KG1 (cell line): ENCODE measurements at places on chromosomes 16 and 17.

DNA sequence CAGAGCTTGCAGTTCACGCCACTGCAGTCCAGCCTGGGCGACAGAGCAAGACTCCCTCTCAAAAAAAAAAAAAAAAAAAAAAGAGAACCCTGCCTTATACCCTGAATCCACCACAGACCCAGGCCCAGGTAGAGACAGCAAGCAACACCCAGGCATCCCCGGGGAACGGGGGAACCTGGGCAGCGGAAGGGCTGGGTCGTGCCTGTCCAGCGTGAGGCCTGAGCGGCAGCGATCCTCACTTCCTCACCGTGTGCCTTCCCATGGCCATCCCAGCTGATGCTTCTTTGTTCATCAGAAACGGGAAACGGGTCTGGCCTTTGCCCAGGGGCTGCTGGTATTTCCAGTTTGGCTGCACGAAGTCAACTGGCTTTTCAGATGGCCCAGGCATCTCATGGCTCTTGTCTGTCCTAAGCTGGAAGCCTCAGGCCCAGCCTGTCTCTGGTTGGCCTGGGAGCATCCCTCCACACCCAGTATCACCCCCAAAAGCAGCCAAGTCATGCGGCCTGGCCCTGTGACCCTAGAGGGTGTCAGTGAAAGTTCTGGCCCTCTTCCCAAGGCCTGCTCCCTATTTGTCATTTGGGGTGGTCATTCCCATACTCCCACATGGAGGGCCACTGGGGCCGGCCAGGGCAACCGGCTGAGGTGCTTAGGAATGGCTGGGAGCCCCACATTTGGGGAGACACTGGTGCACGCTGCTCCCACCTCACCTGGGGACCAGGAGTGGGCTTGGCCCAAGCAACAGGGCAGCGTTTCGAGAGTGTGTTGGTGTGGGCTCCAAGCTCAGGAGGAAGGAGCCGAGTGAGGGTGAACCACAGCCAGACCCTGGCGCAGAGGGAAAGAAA is 20.1 kb downstream of the FAM83G start:
- DNase-seq, result no peak

- no peak for DNase-seq
Measured at GRCh38 chr16:16141784-16142396, 81.4 kb downstream of the ABCC6 start.

GRCh38 chr16:78503602-78504001 is 404.1 kb downstream of the WWOX start:
- DNase-seq, result peak; percentile 47

- DNase-seq, result no peak
Measured at GRCh38 chr17:42117397-42118125, 3.6 kb downstream of the KAT2A start.

- no peak for DNase-seq
Measured at GRCh38 chr17:38544175-38544838, 61.4 kb downstream of the SRCIN1 start.

GRCh38 chr16:721765-722540 is 1.0 kb downstream of the ANTKMT start:
- DNase-seq, result no peak

- no peak for DNase-seq
Measured at GRCh38 chr16:30437511-30438046, 7.7 kb upstream of the DCTPP1 start.

- DNase-seq, result no peak
Measured at GRCh38 chr16:24257958-24258357, 1.8 kb downstream of the CACNG3 start.

GRCh38 chr17:40303009-40303657 is 5.8 kb upstream of the RARA start:
- peak; percentile 51 for DNase-seq

DNA sequence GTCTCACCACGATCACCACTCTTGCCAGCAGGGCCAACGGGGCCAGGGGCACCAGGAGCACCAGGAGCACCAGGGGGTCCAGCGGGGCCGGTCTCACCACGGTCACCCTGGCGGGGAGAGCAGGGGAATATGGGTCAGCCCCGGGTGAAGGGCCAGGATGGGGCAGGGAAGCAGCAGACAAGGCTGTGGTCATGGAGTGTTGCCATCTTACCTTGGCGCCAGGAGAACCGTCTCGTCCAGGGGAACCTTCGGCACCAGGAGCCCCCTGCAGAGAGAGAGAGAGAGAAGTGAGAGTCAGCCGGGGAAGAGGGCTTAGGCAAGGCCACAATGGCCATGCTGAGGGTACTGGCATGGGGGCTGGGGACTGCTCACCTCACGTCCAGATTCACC is 12.9 kb downstream of the COL1A1 start:
- no peak for DNase-seq

DNA sequence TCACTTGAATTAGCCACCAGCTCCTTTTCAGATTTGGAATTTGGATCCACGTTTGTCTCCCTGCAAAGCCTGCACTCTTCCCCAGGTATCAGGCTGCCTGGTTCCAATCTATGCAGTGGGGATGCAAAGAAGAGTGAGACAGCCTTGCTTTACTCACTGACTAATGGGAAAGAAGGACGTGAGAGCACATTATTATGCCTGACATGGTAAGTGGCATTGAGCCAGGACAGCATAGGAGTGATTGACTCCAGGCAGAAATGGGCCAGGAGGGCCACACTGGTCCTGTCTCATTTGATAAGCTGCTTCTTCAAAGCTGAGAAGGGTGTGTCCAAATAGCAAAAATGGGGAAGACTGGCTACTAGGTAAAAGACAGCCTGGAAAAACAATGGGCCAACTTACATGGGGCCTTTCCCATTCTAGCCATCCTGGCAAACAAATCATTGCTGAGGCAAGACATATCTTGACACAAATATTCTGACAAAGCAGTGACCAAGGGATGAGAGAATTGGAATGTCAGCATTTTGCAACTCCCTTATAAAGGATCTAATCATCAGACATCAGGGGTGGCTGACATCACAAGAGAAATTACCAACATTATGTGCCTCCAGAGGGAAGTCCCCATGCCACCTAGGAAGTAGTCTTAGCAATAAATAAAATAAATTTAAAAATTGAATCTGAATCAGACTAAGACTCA is 38.6 kb downstream of the CDH11 start:
- DNase-seq, result no peak

GRCh38 chr17:54944796-54945195 is 23.7 kb downstream of the COX11 start:
- DNase-seq, result no peak

DNA sequence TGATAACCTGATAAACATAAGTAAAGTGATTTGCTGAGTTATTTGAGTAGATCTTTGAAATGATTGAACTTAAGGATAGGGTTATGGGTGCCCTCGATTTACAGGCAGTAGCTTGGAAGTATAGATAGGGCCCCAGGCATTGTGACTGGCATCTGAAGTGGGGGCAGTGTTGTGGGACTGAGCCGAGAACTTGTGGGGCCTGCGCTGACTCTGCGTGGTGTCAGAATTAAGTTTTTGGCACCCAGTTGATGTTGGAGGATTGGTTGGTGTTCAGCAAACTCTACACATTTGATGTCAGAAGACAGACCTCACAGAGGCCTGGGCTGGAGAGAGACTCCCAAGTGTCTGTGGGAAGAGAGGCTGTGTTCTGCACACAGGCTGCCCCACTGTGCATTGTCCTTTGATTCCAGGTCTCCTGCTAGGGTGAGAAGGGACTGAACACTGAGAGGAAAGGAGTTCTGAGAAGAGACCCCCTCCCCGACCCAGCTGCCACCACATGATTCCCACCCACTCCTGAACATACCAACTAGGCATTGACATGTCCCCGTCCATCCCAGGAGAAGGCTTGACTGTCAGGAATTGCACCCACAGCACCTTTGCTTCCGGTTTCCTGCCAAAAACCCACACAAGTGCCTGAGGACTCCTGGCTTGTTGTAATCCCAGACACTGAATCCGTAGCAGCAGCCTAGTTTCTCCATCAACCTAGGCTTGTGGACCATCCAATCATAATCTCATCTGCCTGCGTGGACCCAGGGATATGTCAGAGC is 4.5 kb downstream of the ZNF267 start:
- DNase-seq, result no peak

- no peak for DNase-seq
Measured at GRCh38 chr17:58498177-58498828, 10.1 kb upstream of the HSF5 start.

- DNase-seq, result no peak
Measured at GRCh38 chr17:79322211-79323123, 247.8 kb downstream of the ENGASE start.

GRCh38 chr16:49588729-49589384 is 215.3 kb downstream of the C16orf78 start:
- no peak for DNase-seq

DNA sequence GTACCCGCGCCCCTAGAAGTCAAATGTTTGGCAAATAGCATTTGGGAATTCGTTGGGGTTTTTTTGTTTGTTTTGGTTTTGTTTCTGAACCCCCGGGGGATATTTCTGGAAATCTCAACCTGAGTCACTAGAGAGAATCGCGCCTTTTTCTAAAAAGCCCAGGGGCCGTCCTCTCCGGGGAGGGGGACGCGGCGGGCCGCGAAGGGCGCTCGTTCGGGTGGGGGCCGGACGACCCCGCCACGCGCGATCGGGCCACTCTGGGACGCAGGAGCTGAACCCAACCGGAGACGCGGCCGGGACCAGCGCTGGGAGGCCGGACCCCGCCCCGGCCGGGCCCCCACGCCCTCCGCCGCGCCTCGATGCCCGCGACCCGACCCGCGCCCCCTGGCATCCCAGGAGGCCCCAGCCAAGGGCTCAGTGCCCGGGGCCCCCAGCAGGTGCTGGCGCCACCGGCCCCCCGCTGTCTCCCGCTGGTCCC is 302 bp downstream of the LITAF start:
- no peak for DNase-seq

DNA sequence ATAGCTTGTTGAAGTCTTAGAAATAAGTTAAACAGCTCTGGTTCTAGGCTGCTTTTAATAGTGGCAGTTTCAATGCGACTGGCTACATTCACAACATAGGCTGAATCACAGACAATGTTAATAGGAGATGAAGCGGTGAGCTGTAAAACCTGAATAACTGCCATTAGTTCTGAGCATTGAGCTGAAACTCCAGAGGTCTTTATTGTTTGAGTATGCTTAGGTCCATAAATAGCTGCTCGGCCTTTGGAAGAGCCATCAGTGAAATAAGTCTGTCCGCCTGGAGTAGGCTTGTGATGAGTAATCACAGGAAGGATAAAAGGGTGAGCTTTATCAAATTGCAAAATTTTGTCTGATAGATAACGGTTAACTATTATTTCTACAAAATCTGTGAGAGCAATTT is 9.4 kb upstream of the ZNF689 start:
- no peak for DNase-seq

- no peak for DNase-seq
Measured at GRCh38 chr17:47684535-47685193, 9.3 kb upstream of the TBKBP1 start.

DNA sequence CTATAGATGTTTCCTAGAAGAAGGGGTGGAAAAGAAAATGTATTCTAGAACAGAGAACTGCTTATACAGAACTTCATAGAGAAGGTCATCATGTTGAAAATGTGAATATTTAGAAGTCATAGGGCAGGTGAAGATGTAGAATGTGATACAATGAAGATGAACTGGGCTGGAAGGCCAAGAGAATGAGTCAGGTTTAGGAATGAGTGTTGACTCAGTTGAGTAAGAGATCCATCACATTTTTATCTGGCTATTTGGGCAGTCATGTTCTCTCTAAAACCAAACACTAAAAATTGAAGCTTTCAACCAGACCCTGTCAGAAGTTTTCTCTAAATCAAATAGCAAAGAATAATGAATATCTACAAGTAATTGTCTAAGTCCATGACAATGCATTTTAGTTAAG is 660.5 kb downstream of the KCNJ2 start:
- no peak for DNase-seq

DNA sequence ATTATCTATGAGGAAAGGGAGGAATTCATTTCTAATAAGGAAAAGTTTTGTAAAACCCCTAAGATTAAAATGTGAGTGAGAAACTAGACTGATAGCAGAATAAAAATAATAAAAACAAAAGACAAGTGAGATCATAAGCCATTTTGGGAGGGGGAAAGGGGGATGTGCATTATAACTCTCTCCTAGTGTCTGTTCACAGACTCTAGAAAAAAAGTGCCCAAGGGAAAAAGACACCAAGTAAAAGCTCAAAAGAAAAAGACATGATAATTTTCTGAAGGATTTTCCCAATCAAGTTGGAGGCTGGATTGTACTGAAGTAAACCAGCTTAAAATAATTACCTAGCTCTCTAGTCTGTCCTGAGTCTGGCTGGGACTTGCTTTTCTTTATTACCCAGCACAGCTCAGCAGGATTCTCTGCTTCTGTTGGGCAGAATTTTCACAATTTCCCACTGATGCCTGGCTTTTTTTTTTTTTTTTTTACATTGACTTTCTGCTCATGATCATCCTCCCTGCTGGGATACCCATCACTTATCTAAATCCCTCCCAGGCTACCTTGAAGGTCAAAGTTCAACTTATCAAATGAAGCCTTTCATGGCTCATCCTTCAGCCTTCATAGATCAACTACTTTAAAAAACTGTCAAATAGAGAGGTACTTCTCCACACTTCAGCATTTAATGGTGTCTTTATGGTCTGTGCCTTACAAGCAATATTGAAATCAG is 124.2 kb upstream of the KCNJ16 start:
- no peak for DNase-seq

DNA sequence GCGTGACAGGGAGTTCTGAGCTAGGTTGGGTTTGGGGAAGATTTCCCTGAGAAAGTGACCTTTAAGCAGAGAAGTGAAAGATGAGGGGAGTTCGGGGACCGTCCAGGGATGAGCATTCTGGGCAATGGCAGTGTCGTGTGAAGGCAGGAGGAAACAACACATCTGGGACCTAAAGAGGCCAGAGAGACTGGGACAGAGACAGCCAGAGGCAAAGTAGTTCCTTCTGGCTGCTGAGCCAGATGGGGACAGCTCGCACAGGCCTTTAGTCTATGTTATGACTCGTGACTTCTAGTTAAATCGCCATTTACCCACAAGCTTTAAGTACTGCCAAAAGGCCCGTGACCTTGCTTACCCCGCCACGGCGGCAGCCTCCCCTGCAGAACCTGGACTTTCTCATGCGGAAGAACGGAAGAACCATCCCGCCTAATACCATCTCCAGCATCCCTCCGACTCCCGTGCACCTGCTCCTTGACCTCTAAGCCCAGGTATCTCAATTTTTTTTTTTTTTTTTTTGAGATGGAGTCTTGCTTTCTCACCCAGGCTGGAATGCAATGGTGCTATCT is 8.5 kb upstream of the MED11 start:
- DNase-seq, result no peak

DNA sequence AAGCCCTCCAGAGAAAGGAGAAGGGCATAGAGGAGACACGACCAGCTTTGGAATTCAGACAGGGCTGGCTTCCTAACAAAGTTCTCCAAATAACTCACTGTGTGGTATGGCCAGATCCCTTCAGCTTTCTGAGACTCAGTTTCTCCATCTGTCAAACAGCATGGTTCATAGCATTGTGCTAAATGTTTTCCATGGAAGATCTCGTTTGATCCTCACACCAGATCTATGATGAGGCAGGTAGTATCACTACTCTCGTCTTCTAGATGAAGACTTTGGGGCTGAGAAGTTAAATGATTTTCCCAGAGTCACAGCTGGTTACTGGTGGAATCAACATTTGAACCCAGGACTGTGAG is 507.3 kb downstream of the HAPSTR1 start:
- no peak for DNase-seq
